ENCODE measurements at places on chromosomes 4 and X.

GRCh38 chr4:18241727-18242126 is 220.2 kb upstream of the LCORL start:
- no peak for DNase-seq

GRCh38 chr4:48693856-48694574 is 86.1 kb downstream of the FRYL start:
- no peak for DNase-seq

GRCh38 chr4:52574036-52574435 is 85.1 kb downstream of the USP46 start:
- no peak for DNase-seq

GRCh38 chrX:30831082-30831481 is 58.0 kb downstream of the TAB3 start:
- DNase-seq, result no peak

GRCh38 chr4:97593248-97593647 is 550.0 kb downstream of the STPG2 start:
- DNase-seq, result no peak

DNA sequence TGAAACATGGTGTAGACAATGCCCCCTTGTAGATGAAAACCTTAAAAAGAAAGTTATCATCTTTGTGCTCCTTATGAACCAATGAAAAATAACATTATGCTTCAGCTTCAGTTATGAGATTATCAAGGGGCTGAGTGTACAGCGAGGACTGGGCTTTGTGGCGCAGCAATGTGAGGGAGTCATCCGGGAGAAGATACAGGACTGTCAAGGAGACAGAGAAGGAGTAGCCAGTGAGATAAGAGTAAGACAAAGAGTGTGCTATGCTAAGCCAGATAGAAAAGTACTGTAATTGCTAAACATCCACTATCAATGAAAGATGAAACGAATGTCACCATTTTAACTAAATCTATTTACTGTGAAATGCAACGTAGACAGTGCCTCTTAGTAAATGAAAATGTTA is 3.6 kb upstream of the KLHL15 start:
- DNase-seq, result no peak

GRCh38 chr4:42453612-42454011 is 56.3 kb downstream of the SHISA3 start:
- DNase-seq, result no peak

GRCh38 chrX:23959781-23960180 is 52.0 kb downstream of the CXorf58 start:
- no peak for DNase-seq

DNA sequence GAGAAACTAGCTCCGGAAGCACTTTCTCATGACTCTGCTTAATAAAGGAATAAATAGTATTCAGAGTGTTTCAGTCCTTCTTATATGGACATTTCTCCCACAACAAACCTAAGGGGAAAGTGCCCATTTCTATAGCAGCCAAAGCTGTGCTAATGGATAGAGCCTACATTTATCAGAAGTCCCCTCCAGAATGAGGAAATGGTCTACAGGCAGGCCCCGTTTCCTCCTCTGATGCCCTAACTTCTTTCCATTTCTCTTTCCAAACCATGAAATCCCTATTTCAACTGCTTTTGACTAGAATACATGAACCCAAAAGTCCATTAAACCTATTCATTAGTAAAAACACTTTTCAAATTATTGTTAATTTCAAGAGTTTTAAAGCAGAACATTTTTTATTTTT is 4.5 kb downstream of the ACSL1 start:
- no peak for DNase-seq

DNA sequence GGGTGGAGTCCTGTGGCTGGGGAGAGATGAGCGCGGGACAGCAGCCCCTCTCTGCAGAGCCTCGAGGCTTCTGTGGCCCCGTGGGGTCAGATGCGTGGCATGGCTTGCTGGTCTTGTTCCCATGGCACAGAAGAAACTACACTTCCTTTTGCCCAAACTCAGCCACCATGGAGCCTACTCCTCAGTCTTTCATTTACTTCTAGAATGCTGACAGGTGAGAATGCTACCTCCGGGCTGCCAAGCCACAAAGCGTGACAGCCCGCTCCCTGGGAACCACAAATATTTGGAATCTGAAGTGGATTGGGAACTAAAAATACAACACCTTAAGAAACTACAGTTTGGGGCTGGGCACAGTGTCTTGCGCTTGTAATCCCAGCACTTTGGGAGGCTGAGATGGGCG is 98.0 kb downstream of the TRAPPC11 start:
- DNase-seq, result peak; percentile 81

DNA sequence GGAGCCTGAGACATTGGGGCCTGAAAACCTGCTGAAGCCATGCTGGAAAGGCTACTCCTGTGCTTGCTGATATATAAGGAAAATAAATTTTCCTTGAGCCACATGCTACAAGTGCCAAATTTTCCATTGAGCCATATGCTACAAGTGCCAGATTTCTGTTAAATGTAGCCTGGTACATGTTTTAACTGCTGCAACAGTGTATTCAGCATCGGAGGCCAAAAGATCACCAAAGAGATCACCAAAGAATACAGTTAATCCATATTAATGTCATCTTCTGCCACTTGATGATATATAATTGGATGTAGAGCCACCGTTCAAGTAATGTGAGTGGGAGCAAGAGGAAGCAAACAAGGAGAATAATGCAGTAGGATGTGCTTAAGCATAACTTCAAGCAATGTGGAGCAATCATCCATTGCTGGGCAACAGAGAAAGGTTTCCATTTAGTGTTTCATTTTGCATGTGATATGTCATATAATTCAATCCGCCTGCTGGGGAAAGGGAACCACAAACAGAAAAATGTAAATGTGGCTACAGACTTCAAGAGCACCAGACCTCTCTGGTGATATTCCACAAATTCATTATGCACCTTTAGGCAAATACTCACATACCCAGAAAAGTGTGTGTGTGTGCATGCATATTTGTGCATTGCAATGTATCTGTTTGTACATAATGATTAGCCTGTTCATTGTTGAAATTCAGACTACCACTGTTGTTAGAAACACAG is 295.9 kb downstream of the KCNIP4 start:
- DNase-seq, result no peak

DNA sequence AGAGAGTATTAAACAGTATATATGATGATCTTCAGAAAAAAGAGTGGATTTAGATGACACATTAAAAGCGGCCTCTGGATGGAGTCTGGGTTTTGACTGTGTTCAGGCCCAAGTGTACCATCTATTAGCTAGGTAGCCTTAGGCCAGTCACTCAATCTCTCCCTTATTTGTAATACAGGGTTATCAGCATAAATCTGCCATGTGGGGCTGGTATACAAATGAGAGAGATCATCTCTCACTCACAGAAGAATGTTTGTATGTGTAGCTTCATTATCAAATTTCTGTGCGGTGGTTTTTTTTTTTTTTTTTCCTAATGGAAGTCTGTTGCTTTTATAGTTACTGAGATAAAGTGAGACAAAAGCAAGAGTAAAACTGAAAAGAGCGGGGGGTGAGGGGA is 12.7 kb downstream of the SLC2A9 start:
- no peak for DNase-seq

- DNase-seq, result no peak
Measured at GRCh38 chr4:148077581-148077980, 345.7 kb downstream of the ARHGAP10 start.

DNA sequence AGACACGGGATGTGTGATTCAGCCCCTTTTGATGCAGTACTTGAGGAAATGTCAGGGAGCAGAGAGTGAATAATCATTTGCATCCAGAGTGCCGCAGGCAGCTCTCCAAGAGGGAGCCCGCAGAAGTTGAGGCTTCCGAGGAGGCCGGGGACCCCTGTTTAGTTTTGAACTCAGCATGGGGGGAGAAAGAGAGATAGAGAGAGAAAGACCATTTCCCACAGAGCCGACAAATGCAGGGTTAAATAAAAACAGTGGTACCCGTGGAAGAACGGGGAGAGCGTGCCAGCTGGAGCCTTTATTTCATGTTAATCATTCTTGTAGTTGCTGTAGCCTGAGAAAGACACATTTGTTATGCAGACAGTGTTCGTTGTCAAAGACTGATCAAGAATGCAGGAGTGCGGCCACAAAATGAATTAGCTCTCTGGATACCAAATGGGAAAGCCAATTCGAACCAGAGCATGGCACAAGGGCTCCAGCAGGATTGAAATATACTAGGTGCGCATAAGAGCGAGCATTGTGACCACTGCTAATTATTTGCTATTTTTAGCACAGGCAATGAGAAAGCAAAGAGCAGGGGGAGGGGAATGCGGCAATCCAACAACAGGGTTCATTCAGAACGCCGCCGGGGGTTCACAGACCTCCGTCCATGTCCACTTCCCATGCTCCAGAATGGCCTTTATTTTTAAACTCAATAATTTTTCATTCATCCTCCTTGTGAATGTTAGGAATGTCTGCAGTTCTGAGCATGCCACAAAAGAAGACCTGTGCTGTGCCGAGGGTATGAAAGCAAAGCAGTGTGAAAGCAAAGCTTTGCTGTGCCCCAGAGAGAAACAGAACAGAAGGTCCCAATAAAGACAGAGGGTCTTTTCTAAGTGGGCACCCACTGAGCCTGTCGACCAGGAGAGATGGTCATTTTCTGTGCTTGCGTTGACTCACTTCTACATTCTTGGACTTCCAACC is 243.9 kb upstream of the VCX3A start:
- DNase-seq, result no peak

DNA sequence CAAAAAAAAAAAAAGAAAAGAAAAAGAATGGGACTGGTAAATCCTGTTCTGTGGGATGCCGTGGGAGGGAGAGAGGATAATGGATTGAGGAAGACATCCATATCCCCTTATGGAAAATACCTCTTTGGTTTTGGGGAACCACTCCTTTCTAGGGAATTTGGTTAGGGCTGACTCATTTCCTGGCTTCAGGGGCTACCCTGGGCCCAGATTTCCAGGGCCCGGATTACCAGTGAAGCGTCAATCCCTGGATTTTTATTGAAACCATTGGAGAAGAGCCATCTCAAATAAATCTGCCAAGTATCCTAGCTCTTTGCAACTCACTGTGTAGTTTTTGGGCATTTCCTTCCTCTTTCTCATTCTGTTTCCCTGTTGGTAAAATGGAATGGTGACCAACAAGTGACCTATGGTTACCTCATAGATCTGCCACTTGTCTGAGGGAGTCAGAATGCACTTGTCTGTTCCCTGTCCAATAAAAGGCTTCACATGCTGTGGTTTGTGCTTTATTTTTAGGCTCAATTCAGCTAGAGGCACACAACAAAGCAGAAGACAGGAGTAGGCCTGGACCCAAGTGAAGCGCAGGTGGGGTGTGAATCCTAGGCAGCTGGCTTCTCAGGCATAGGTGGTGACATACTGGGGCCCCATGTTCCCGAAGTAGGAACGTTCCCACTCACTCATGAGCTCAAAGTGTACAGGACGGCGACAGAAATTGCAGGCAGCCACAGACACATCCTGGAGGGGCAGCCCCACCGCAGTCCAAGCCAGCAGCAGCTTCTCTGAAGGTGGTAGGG is 8.6 kb downstream of the APEX2 start:
- peak; percentile 71 for DNase-seq

GRCh38 chrX:129958083-129958465 is 24.4 kb upstream of the BCORL1 start:
- DNase-seq, result no peak

DNA sequence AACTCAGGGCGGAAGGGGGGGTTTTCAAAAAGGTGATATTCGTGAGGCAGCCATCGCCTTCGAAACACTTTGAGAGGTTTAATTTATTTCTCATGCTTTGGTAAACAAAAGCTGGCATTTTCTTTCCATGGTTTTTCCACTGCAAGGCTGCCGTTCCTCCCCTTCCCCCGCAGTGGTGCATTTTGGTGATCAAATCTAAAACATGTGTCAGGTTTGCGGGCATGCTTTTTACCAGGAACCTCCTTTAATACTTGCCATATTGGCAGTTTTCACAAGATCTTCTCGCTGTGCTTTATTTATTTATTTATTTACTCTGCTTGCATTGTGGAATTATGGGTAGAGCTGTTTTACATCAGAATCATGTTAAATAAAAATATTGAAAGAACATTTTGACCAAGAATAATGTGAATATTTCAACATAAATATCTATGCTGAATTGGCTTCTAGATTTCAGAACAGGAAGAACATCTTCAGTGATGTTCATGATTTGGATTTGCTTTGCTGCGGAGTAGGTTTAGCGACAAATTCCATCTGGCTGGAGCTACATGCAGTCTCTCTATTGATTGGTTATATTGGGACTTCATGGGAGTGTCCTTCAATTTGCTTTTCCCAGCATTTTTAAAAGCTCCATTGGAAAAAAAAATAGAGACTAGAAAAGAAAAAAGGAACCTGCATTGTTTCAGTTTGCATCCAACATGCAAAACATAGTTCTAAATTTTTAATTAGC is 54.4 kb downstream of the STOX2 start:
- DNase-seq, result no peak

DNA sequence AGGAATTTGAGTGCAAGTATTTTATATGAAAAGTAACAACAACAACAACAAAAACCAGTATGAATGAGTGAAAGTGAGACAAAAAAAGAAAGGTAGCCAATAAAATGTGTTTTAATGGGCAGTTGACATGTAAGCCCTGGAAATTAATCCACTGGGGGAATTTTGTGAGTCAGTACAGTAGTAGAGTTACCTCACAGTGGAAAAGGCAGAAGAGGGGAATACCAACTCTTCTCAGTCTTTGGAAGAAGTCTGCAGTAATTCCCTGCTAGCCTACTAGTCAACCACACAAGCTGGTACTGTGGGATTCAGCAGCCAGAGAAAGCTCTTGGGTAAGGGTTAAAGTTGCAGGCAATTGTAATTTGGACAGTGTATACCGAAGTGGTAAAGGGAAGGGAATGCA is 76.3 kb upstream of the IL15 start:
- no peak for DNase-seq

DNA sequence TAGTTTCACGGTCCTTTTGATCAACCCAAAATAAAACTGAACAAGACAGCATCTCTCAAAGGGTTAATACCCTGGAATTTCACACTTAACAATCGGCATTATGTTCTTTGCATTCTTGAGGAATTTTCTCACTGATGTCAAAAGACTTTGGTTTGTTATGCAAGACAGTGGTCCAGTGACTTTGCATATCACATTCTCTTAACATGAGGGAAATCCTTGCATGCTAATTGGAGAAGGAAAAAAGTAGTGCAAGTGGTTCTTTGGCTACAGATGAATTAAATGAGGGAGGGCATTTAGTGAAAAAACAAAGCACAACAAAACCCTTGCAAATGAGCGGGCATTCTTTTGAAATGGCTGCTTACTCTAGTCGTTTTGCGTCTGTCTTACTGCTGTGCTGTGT is 105.1 kb upstream of the LIMCH1 start:
- DNase-seq, result peak; percentile 94
